ENCODE measurements at places on chromosomes 4 and X.
A peak's percentile ranks its signal among the peaks of the same experiment; 100 is the strongest.

DNA sequence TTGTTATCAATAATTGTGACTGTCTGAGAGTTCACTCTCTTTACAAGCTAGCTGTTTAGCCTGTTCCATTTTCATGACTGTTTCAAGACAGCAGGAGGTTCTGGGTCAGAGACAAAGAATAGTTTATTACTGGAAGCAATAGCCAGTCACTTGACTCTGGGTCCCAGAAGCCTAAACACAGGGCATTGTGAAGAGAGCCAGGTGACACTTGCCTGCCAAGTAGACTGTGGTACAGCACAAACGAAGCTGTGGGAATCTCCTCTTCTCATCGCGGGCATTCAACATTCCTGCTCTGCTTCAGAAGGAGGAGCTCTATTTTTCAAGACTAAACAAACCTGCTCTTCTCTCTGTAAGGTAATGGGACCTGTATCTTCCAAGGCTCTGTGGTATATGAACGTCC lies 485.1 kb downstream of the TRIML1 start:
- no peak for DNase-seq

DNA sequence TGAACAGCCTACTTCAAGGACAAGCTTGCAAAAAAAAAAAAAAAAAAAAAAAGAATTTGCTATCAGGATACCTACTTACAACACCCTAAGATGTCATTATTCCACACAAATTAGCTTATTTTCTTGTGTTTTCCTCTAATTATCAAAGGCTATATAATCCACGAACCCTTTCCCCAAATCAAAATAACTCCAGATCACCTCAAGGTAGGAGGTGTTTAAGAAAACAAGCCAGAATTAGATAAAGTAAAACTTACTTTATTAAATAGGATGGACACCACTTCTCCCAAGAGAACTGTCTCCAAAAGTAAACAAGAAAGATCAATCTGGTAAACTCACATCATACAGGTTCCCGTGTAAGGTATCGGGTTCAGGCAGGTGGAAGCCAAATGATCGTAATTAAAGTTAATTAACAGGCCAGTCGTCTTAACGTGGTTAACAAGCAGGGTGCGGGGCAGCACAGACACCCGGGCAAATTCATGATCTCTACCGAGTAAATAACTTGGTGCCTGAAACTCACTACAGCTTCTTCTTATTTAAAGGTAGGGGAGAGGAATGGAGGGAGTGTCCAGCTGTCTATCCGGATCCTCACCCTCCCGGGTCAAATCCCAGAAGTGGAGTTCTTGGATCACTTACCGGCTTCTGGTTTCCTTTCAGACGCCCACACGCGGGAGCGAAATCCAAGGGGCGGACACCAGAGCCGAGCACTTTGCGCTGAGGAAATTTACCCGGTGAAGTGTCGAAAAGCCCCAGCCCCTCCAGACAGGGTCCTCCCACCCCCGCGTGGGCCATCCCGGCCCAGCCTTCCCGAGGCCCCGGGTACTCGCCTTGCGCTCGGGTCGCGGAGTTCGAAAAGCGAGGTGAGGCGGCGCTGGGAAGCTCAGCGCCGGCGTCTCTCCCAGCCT lies 708 bp downstream of the ARAP2 start:
- DNase-seq = no peak

- no peak for DNase-seq
Measured at GRCh38 chr4:113433116-113433515, 328.4 kb downstream of the CAMK2D start.

DNA sequence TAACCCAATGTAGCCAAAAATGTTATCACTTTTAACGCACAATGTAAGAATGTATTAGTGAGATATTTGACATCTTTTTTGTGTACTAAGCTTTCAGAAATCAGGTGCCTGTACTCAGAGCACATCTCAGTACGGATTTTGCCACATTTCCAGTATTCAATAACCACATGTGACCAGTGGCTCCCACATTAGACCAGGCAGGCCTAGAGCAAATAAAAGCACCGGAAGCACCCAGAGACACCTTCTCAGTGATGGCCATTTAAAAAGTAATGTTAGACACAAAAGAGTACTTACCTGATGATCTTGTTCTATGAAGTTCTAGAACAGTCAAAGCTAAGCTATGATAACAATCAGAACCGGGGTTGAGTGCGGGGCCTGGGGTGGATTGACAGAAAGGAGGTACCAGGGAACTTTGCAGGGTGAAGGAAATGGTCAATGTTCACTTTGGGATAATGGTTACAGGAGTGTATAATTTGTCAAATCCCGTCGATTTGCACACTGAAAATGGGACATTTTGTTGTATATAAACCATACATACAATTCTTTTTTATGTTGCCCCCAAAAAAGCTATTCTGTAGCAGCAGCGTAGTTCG lies 1.2 kb downstream of the CTPS2 start:
- DNase-seq = no peak

GRCh38 chr4:102867278-102868152 lies 1.3 kb upstream of the CISD2 start:
- no peak for DNase-seq

GRCh38 chr4:158799013-158799770 lies 30.4 kb downstream of the FNIP2 start:
- no peak for DNase-seq

- no peak for DNase-seq
Measured at GRCh38 chrX:21645886-21646285, 12.2 kb downstream of the KLHL34 start.

- no peak for DNase-seq
Measured at GRCh38 chrX:50200907-50201306, at the start of gene AKAP4. TSS of gene AKAP4 (minus strand) at chrX:50201007. CDS start at chrX:50200889, 118 bp downstream.

DNA sequence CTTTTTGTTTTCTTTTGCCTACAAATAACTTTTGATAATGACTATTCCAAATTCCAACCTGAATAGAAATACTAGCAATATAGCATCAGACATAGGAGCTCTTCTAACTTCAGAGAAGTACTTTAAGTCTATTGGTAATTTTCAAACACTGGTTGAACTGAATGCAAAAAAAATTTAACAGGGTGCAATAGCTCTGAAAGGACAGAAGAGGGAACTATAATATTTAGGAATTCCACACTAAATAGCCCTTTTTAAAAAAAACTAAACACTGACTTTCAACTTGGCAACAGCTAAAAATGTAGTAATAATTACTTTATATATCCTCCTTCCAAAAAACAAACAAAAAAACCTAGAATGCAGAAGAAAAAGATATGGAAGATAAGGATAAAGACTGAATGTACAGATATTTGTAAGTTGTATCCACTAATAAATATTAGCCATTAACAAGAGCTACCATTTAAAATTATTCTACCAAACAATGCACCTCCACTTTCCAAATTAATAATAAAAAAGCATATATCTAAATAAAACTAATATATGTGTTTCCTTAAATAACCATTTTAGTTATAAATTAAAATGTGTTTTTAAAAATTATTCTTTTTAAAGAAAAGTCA lies 81.4 kb downstream of the FBXW7 start:
- DNase-seq = peak; percentile 10

- DNase-seq = no peak
Measured at GRCh38 chr4:85495621-85496020, 20.7 kb downstream of the ARHGAP24 start.

DNA sequence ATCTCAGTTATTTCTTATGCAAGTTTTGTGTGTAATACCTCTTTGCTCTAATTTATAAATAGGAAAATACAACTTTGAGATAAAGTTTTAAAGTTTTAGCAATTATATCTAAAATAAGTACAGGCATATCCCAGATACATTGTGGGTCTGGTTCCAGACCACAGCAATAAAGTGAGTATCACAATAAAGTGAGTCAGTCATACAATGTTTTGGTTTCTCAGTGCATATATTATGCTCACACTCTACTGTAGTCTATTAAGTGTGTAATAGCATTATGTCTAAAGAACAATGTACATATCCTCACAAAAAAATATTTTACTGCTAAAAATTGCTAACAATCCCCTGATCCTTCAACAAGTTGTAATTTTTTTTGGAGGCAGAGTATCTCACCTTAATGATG lies 49.2 kb downstream of the ANAPC10 start:
- DNase-seq = no peak

- DNase-seq = no peak
Measured at GRCh38 chr4:37989398-37990260, 29.4 kb downstream of the PTTG2 start.

Measured in stromal cell of bone marrow (primary cell).